ENCODE measurements at places on chromosomes 16 and 17.

DNA sequence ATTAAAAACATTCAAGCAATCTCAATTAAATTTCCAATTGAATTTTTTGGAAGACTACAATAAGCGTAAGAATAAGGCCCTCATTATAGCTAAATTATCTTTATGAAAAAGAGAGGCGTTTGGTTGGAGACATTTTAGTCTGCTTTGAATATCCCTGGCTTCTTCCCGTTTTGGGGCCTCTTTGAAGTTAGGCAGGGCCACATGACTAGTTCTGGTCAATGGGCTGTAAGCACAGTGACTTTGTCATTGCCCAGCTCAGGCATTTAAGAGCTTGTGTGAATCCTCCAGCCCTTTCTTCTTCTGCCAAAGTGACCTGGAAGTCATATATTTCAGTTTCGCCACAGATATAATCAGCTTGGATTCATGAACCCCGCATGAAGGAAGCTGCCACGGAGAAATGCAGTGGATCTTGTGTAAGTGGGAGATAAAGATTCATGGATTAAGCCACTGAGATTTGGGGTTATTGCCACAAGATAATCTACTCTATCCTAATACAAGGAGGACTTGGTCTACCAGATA lies 21.7 kb upstream of the UBTF start:
- no peak for DNase-seq

- DNase-seq, result no peak
These were observed 14.7 kb upstream of the ST6GALNAC1 start for GRCh38 chr17:76658242-76658662.

GRCh38 chr16:31093132-31093703 lies 1.4 kb downstream of the VKORC1 start:
- peak; percentile 57 for DNase-seq

DNA sequence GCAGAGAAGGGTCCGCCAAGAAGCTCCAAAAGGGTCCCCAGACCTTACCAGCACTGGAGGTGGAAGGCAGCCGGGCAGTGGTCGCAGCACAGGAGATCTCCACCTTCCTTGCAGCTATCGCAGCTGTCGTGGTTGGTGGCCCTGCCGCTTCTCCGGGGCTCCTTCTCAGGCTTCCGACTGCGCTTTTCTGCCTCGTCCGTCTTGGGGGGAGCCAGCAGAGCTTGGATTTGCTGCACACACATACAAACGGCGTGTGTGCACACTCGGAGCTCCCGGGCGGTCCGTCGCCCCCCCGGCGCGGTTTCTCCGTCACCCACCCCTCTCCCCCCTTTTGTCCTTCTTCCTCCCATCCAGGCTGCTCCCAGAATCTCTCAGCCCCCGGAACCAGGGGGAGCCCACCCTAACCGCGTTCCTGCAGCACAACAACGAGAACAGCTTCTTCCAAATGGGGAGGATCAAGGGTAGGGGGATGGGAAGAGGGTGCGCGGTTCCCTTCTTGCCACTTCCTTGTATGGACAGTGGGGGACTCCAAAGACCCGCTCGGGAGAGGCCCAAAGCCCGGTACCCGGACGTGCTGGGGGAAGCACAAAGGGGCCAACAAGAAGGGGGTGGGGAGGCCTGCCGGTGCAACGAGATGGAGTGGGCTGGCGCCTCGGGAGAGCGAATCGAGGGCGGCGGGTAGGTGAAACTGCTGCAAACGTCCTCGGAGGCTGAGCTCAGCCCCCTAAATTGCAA lies 1.1 kb downstream of the PHF12 start:
- DNase-seq, result peak; percentile 68

DNA sequence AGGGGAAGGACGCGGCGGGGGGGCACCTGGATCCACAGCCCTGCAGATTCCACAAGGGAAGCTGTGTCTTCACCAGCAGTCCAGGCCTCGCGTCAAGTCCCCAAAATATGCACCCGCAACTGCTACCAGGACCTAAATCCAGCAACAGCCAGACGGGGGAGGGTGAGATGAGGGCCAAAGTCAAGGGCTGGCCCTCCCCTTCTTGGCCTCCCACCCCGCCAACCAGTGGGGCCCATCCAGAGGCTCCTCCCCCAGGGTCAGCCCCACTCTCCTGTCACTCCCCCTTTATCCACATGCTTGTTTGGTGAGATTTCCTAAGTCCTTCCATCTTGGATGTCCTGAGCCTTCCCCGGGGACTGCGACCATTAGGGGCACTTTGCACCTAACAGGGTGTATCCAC lies 138.7 kb downstream of the ENGASE start:
- no peak for DNase-seq

DNA sequence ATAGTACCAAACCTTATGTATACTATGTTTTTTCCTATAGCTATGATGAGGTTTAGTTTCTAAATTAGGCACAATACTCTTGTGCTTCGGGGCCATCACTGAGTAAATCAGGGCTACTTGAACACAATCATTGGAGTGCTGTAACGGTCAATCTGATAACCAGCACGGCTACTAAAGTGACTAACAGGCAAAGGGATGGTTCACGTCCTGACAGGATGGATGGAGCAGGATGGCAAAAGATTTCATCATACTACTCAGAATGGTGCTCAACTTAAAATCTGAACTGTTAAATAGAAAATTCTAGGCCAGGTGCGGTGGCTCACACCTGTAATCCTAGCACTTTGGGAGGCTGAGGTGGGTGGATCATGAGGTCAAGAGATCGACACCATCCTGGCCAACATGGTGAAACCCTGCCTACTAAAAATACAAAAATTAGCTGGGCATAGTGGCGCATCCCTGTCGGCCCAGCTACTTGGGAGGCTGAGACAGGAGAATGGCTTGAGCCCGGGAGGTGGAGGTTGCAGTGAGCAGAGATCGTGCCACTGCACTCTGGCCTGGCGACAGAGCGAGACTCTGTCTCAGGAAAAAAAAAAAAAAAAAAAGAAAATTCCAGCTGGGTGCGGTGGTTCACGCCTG lies 7.0 kb downstream of the TUFM start:
- DNase-seq, result no peak

- no peak for DNase-seq
These were observed 1.4 kb downstream of the RAP1GAP2 start for GRCh38 chr17:2797637-2798036.

DNA sequence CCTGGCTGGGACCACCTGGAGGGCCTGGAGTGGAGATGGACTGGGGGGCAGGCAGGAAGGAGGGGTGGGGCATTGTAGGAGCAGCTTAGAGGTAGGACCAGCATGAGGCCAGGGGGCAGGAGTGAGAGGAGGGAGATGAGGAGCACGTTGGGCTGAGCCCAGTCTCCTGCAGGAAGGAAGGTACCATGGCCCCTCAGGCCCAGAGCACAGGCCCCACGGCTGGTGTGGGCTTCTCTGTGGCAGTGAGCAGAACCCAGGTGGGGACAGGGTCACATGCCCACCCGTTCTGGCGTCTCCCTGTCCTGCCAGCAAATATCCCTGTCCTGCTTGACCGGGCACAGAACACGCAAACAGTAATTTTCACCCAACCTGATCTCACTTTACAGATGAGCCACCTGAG lies 141.8 kb downstream of the ENGASE start:
- no peak for DNase-seq

- DNase-seq, result no peak
These were observed 330 bp downstream of the CDH16 start for GRCh38 chr16:66918355-66918754.

GRCh38 chr16:29909391-29909790 lies 9.1 kb downstream of the ASPHD1 start:
- no peak for DNase-seq

GRCh38 chr17:19538095-19539039 lies 4.7 kb downstream of the SLC47A1 start:
- DNase-seq, result no peak

GRCh38 chr16:49763826-49764225 lies 92.1 kb downstream of the ZNF423 start:
- peak; percentile 66 for DNase-seq

GRCh38 chr16:47026947-47027346 lies 53.5 kb upstream of the DNAJA2 start:
- no peak for DNase-seq

DNA sequence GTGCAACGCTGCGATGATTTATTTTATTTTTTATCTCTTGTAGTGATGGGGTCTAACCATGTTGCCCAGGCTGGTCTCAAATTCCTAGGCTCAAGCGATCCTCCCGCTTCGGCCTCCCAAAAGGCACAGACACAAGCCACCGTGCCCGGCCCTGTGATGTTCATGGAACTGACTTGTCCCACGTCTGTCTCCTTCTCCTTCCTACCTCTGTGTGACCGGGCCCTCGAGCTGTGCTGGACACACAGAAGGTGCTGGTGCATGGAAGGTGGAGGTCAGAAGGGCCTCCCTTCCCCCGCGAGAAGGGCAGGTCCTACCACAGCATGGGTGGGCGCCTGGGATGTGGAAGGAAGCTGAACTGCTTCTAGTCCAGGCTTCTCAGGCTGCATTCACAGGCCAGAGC lies 88.0 kb downstream of the SEC14L1 start:
- DNase-seq, result no peak

DNA sequence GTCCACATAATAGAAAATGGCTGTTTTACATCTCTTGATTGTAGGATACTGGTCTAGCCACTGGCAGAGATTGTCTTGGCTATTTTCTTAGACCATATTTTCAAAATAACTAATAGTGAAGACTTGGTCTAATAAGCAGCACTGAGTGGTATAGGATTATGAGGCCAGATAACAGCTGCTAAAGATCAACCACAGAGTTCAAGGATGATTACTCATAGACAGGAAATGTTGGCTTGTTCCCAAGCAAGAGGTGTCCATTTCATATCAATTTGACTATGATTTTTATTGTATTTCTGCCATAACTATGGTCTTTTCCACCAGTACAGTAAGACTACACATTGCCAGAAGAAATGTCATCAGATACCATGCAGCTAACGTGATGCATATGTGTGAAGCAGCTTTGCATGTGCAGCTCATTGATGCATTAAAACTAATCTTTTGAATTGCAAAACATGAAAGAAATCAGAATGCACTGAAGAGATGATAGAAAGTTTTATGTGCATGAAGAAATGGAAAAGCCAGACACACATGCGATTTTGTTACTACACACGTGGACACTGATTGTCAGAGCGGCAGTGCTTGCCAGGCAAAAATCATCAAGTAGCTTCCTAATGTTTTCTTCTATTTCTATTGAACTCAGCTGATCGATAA lies 693.3 kb downstream of the CDH11 start:
- peak; percentile 36 for DNase-seq

GRCh38 chr16:53848950-53849349 lies 145.0 kb downstream of the FTO start:
- DNase-seq, result no peak

GRCh38 chr17:46929413-46929812 lies 6.5 kb downstream of the GOSR2 start:
- DNase-seq, result peak; percentile 71

DNA sequence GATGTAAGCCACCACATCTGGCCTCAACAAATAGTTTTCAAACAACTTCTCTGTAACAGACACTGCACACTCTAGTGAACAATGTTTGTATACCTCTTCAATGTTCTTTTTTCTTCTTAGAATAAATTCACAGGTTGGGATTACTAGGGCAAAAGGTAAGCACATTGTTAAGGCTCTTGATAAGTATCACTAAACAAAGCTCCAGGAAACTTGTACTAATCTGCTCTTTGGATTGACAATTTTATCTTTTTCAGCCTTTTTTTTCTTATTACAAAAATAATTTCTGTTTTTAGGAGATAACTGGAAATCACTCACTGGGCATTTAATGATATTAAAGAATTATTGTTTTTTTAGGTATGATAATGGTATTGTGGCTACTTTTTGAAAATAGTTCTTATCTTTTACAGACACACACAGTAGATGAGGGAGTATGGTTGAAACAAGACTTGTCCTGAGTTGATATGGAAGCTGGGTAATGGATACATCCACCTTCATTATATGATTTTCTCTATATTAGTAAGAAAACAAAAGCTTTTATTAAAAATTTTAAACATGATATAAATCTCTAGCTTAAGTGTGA lies 7.7 kb upstream of the MPRIP start:
- no peak for DNase-seq

DNA sequence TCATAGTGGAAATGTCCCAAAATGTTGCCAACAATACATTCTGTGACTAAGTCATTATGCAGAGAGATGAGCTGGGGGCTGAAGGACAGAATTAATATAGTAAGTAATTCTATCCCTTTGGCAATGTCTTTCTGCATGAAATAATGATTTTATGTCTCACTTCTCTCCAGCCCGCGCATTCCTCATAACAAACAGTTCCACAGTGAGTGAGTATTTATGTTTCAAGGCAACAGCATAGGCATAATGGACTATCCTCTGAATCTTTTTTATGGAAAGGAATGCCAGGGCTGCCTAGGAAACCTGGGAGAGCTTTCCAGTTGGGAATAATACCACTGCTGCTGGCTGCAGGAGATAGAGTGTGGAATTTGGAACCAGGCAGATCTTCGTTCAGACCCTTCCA lies 477.7 kb downstream of the HS3ST4 start:
- DNase-seq, result no peak

- DNase-seq, result no peak
These were observed 3.3 kb downstream of the HERPUD1 start for GRCh38 chr16:56935201-56935600.

- DNase-seq, result no peak
These were observed 59.4 kb downstream of the USP32 start for GRCh38 chr17:60332574-60332973.

DNA sequence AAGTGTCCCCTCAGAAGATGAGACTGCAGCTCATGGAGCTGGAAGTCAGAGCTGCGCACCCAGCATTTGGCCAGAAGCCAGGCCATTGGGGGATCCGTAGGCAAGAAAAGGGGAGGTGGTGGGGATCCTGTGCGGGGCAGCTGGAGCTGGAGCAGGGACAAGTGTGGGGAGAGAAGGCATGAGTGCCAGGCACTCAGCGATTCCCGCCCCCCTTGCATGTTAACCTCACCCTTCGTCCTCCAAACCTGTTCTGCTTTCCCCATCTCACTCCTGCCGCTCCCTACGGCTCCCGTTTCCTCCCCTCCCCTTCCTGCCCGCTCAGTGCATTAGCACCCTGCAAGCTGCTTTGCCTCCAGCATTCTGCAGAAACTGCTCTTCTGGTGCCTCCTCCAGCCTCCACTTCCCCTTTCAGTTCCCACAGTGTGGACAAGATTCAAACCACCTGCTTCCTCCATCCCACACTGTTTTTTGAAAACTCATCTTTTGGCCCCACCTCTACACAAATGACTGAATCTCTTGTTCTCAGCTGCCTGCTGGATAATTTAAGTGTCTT lies 5.6 kb downstream of the ALOX15 start:
- DNase-seq, result no peak

- DNase-seq, result no peak
These were observed 69.1 kb downstream of the METRNL start for GRCh38 chr17:83148317-83149028.

DNA sequence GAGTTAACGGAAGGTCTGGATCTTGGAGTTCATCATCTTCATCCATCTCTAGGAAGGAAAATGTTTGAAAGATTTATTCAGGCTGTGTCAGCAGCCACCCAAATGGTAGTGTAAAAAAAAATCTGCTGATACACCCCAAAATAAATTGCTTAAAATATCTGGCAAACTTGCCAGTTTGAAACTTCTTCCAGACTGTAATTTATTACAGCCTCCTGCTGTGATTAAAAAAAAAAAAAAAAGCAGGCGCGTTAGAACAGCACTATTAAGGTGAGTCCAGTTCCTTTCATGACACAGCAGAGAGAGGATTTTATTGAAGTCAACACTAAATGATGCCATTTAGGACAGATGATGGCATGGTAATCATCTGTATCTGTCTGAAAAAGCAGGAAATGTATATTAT lies 140.6 kb upstream of the CORO6 start:
- no peak for DNase-seq

GRCh38 chr16:26005336-26005735 lies 313.6 kb downstream of the HS3ST4 start:
- DNase-seq, result no peak

GRCh38 chr16:1772362-1772907 lies at the start of gene EME2:
TSS of gene EME2 (plus strand) at chr16:1772810. CDS start at chr16:1773228, 418 bp downstream.
- DNase-seq, result peak; percentile 34

GRCh38 chr16:80614908-80615671 lies 74.3 kb downstream of the DYNLRB2 start:
- peak; percentile 33 for DNase-seq

All from astrocyte of the hippocampus (primary cell).